ENCODE measurements at places on chromosomes 12 and 14.

DNA sequence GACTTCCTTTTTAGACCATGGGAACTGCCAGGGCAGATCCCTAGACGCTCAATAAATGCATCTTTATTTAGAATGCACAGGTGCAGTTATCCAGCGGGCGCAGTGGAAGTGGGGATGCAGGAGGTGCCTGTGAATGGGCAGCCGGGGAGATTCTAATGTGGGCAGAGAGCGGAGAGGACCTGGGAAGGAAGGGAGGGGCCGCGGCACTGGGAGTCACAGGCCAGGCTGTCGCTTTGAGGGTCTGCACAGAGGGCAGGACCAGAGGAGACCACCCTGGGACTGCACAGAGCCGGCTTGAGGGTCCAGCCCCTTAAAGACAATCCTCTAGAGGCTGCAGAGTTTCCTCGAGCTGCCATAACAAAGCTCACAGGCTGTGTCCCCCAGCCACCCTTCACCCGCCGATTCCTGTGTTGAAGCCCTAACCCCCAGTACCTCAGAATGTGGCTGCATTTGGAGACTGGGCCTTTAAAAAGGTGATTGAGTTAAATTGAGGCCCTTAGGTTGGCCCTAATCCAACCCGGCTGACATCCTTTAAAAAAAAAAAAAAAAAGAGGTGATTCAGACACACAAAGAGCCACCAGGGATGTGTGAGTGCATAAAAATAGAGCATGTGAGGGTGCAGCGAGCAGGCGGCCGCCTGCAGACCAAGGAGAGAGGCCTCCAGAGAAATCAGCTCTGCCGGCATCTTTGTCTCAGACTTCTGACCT is 44.4 kb upstream of the PPP2R5C start:
- DNase-seq: peak; percentile 27

- no peak for DNase-seq
Observed at GRCh38 chr12:125185740-125186470, 120.7 kb downstream of the AACS start.

GRCh38 chr12:26122061-26122680 is 2.7 kb downstream of the BHLHE41 start:
- DNase-seq: no peak

DNA sequence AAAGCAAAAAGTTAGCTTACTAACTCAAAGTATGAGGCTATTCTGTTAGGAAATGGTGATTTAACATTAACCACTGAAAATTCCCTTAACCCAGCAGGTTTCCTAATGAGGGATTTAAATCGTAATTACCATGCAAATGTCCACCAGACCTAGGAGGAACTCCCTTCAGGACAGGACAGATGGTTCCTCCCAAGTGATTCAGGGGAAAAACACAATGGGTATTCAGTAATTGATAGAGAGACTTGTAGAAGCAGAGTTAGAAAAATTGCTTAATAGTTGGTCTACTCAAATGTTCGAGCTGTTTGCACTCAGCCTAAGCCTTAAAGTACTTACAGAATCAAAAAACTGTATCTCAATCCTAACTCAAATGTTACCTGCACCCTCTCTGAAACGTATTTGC is 21.6 kb downstream of the RERGL start:
- no peak for DNase-seq

DNA sequence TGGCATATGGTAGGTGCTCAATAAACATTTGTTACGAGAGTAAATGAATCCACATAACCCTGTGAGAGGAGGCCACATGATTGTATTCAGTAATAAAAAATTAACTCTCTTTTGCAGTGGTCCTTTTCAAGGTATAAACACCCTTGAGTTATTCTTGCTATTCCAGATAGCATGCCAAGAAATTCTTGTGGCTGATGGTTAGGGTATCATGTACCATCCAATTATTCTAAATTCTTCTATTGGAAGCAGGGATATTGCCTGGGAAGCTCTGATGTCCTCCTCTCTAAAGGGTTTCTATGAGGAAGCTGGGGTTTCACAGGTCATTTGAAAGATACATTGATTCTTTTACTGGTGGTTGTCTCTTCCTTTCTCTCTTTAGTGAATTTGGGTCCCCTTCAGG is 10.1 kb downstream of the AKAP6 start:
- DNase-seq: no peak

DNA sequence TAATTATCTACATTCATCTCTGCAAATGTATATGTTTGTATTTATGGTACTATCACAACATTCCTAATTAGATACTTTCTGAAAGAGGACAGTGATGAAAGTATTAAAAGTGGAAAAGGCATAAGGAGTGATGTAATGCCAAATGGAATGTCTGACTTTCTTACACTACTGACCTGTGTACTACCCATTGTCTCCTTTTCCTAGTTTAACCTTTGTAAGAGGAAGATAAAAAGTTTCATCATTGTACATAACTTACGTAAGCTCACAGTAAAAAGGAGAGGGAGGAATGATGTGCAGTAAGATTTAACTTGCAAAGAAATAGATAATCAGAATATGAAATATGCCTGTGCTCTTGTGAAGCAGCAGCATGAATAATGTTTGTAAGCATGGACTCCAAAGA is 55.9 kb downstream of the SOX5 start:
- no peak for DNase-seq

- no peak for DNase-seq
Observed at GRCh38 chr14:32531942-32532515, 202.9 kb downstream of the AKAP6 start.

- no peak for DNase-seq
Observed at GRCh38 chr12:98780261-98780660, 135.2 kb downstream of the APAF1 start.

DNA sequence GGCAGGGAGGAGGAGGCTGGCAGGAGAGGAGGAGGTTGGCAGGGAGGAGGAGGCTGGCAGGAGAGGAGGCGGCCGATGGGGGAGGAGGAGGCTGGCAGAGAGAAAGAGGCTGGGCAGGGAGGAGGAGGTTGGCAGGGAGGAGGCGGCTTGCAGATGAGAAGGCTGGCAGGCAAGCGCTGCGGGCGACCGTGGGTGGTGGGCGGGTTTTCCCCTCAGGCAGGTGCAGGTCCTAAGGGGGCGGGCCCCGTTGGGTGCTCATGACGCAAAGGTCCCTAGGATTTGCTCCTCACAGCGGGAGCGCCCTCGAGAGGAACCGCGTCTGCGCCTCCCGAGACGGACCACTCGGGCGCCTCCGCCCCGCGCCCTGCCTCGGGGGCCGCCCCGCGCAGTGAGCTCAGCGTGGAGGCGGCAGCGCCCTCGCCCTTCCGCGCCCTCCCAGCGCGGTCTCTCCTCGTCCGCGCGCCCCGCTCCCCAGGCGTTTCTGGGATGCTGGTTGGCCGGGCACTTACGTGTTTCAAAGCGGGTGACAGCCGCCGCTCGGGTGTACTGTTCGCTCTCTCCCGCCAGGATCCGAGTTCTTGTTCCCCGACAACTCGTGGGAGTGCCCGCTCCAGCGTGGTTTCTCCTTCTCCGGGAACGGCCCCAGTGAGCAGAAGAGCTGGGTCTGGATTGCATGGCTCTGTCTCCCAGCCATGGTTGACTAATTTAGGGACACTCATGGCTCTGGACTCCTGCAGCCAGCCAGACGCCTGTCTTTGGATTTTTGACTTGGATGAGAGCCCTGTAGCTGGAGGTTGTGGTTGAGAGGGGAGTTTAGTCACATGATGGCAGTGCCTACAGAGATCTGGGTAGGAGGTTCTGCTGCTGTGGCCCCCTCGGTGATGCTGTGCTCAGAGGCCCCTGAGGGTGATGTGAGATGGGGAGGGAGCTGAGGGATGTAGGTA is 64.1 kb upstream of the PPP4R3A start:
- DNase-seq: peak; percentile 71

GRCh38 chr14:98269533-98269932 is 1002.5 kb downstream of the BCL11B start:
- DNase-seq: no peak

DNA sequence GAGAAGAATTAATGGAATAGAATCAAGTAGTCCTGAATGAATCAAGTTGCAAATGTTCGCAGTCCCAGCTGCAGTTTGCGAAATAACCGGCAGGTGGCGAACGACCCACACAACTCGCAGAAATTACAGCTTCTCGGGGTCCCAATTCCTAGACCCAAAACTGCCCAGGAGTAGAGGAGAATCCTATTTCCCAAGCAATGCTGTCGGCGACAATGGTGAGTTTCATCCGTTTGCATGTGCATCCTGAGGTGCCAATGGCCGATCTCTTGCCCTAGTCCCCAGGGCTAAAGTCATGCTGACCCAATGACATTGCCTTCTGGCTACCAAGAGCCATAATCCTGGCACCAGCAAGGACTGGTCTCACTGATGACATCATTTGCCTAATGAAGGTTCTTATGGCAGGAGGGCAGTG is 8.5 kb upstream of the ASCL1 start:
- peak; percentile 28 for DNase-seq

DNA sequence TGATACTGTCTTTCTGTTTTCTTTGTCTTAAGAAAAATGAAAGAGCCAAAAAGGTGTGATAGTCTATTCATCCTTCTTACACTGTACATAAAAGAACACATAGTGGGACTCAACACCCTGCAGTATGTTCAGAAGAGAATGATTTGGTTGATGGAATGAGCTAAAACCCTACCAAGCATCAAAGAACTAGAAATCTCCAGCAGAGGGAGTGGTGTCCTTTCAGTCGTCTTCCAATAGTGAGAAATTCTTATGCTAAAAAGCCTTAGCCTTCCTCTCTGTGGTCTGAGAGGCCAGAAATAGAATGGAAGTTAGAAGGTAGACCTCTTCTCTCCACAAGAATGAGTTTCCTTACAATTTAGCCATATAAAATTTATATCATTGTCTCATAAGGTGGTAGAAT is 393.4 kb upstream of the SEL1L start:
- DNase-seq: no peak

DNA sequence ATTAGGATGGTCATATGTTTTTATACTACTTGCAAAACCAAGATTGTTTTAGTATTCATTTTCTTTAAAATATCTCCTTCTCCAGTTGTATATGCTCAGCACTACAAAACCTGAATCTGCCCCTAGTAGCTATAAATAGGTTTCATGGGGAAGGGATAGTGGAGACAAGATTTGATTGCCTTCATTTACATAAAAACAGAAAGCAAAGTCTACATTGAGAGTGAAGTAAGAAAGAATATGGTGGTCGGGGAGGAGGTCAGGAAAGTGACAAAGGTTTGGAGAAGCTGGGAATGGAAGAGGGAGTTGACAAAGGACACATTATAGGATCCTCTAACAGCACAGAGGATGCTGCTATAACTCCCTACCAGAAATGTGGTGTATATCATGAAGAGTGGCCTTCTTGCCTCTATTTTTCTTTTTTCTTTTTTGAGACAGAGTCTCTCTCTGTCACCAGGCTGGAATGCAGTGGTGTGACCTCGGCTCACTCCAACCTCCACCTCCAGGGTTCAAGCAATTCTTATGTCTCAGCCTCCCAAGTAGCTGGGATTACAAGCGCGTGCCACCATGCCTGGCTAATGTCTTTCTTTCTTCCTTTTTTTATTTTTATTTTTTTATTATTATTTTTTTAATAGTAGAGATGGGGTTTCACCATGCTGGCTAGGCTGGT is 6.6 kb upstream of the LRP6 start:
- DNase-seq: no peak

DNA sequence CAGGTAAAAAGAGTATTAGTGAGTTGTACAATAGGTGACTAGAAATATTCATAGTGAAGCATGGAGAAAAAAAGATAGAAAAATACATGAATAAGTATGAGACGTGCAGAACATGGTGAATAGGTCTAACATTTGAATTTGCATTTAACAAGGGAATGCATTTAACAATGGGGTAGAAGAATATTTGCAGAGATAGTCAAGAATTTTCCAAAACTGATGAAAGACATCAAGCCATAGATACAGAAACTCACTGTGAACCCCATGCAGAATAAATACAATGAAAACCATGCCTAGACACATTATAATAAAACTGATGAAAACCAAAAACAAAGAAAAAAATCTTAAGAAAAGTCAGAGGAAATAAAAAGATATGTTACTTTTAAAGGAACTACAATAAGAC is 184.8 kb downstream of the KTN1 start:
- no peak for DNase-seq

DNA sequence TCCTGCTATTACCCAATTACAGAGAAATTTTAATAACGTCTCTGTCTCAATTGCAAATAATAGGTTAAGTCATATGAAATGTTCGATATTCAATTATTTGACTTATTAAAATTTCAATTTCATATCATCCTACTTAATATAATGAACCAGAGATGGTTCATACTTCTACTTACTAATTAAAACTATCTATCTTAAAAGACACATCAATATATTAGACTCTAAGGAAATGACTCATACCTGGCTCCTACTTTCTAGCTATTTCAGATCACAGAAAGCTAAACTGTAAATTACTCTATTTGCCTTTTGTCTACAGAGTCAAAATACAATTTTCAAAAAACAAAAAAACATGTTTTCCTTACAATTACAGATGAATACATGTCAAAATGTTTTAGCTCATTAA is 99.6 kb downstream of the CAPZA3 start:
- no peak for DNase-seq

- no peak for DNase-seq
Observed at GRCh38 chr14:80565001-80565400, 353.7 kb upstream of the DIO2 start.

- no peak for DNase-seq
Observed at GRCh38 chr12:94203181-94203546, 54.8 kb downstream of the PLXNC1 start.

DNA sequence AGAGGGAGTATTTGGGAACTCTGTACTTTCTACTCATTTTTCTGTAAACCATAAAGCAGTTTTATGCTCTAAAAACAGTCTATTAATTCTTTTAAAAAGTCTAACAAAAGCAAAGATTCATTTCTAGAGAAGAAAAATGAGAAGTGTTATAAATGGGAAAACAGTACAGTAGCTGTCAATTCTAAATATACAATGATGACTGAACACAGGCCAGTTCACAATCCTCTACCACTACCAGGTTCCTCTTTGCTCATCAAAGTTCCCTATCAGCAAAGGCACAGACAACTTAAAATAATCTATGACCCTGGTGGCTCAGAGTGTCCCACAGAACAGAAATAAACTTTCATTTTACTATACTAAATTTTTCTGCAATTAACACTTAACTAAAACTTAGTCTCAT is 12.5 kb downstream of the NAA25 start:
- no peak for DNase-seq

GRCh38 chr14:100664841-100665510 is 61.7 kb upstream of the DLK1 start:
- no peak for DNase-seq

- DNase-seq: peak; percentile 69
Observed at GRCh38 chr12:77049767-77050353, 15.5 kb downstream of the E2F7 start.

GRCh38 chr14:32396885-32397284 is 67.8 kb downstream of the AKAP6 start:
- no peak for DNase-seq

GRCh38 chr12:68667291-68667690 is 19.5 kb upstream of the NUP107 start:
- DNase-seq: no peak

DNA sequence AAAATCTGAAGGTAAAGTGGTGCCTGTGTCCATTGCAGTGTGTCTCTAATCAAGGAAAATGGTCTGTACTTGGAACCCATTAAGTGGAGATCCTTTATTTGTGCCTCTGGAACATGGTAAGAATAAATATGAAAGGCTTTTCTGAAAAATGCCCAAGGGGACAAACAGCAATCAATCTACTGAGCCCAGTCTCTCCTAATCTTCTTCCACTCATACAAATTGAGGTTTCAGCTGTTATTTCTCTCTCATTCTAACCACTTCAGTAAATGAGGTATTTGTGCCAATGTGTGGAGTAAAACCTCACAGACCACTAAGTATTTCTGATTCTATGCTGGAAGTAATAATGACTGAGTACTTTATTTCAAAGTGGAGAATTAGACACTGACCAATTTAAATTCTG is 82.3 kb upstream of the ST8SIA1 start:
- DNase-seq: no peak

- no peak for DNase-seq
Observed at GRCh38 chr12:59936534-59936933, 340.7 kb downstream of the SLC16A7 start.

All from CD4-positive, alpha-beta T cell treated with Interleukin-4 for 4 hours (primary cell).